T-helper 17 cell (primary cell): ENCODE measurements at places on chromosomes 13 and 19. TPM values are rescaled to one million over a fixed set of nuclear protein-coding genes. Genes with fewer than 3 reads are reported as not detected.

- no peak for DNase-seq
- H3K4me3 ChIP-seq: no peak overlapping the region
- no peaks in the 10 kb centered on the region for H3K4me1 ChIP-seq
- H3K36me3 ChIP-seq: no peaks in the 10 kb centered on the region
- H3K27me3 ChIP-seq: no peaks in the 10 kb centered on the region
Observed at GRCh38 chr13:33158816-33159215, 126.7 kb downstream of the STARD13 start.

DNA sequence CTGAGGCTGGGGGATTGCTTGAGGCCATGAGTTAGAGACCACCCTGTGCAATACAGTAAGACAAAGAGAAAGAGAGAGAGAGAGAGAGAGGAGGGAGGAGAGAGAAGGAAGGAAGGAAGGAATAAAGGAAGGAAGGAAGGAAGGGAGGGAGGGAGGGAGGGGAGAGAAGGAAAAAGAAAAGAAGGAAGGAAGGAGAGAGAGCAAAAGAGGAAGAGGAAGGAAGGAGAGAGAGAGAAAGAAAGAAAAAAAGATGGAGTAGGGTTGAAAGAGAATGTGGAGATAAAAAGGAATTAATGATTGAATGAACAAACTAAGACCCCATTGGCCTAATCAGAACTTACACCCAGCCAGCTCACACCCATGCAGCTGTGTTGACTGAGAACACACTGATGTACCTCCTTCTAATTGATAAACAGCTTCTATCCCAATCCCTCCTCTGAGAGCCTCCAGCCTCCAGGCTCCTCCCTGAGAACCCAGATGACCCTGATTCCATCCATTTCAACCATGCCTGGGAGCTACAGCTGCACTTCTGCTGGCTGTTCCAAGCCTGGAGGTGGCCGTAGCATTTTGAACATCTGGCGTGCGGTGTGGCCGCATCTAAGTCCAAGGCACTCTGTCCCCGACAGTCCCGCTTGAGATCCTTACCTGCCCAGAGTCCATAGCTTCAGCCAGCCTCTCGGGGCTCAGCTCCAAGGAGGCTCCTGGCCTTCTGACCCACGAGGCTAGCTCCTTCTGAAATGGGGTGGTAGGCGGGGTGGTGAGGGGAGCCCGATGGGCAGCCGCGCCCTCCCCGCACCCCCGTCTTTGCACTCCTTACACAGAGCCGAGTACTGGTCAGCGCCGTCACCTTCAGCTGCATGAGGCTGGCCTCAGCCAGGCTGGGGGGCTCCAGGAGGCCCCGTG is 1.1 kb downstream of the PRODH2 start:
- H3K27me3 ChIP-seq: peaks cover 43% of the 10 kb centered on the region
- no peak overlapping the region for H3K27ac ChIP-seq
- no peak for DNase-seq
- peaks cover 2% of the 10 kb centered on the region for H3K4me1 ChIP-seq
- H3K4me3 ChIP-seq: no peak overlapping the region

GRCh38 chr13:48560657-48561337 is 27.9 kb upstream of the RCBTB2 start:
- H3K27me3 ChIP-seq: peaks cover 9% of the 10 kb centered on the region
- peak overlapping the region; percentile 79 for H3K4me3 ChIP-seq
- peak overlapping the region; percentile 16 for H3K27ac ChIP-seq
- peaks cover 42% of the 10 kb centered on the region for H3K4me1 ChIP-seq
- peaks cover 3% of the 10 kb centered on the region for H3K36me3 ChIP-seq
- no peak for DNase-seq

- no peak for DNase-seq
- H3K4me3 ChIP-seq: no peak overlapping the region
- H3K27ac ChIP-seq: no peak overlapping the region
Observed at GRCh38 chr13:104975272-104975671, 1560.2 kb downstream of the EFNB2 start.

DNA sequence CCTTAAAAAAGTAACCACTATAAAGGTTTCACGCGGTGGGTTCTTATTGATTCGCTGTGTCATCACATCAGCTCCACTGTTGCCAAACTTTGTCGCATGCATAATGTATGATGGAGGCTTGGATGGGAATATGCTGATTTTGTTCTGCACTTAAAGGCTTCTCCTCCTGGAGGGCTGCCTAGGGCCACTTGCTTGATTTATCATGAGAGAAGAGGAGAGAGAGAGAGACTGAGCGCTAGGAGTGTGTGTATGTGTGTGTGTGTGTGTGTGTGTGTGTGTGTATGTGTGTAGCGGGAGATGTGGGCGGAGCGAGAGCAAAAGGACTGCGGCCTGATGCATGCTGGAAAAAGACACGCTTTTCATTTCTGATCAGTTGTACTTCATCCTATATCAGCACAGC is 30.6 kb downstream of the FGF9 start:
- H3K27ac ChIP-seq: no peak overlapping the region
- DNase-seq: no peak
- H3K36me3 ChIP-seq: peaks cover 2% of the 10 kb centered on the region
- no peak overlapping the region for H3K4me3 ChIP-seq
- H3K4me1 ChIP-seq: peaks cover 2% of the 10 kb centered on the region

DNA sequence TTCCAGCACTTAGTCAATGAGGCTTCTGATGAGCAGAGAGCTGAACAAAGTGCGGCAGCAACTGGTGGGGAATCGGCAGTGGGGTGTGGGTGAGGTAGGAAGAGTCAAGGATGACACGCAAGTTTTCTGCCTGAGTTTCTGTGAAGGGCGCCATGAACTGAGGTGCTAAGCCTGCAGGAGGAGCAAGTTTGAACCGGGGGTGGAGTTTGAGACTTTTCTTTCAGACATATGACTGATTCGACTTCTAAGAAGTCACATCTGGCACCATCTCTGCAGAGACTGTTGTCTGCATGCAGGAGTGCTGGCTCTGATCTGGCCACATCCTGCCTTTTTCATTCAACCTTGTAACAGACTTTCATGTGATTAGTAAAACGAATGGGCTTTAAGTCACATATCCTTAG is 14.8 kb upstream of the GPI start:
- H3K27me3 ChIP-seq: no peaks in the 10 kb centered on the region
- peaks cover 3% of the 10 kb centered on the region for H3K36me3 ChIP-seq
- H3K4me3 ChIP-seq: peak overlapping the region; percentile 76
- H3K4me1 ChIP-seq: peaks cover 22% of the 10 kb centered on the region
- H3K27ac ChIP-seq: peak overlapping the region; percentile 82

- H3K4me3 ChIP-seq: no peak overlapping the region
- no peak overlapping the region for H3K27ac ChIP-seq
- H3K27me3 ChIP-seq: peaks cover 30% of the 10 kb centered on the region
- H3K36me3 ChIP-seq: peaks cover 2% of the 10 kb centered on the region
- no peak for DNase-seq
Observed at GRCh38 chr13:24718192-24718965, 38.2 kb downstream of the ATP12A start.

- no peak overlapping the region for H3K4me3 ChIP-seq
- H3K4me1 ChIP-seq: peaks cover 4% of the 10 kb centered on the region
- peaks cover 3% of the 10 kb centered on the region for H3K36me3 ChIP-seq
- H3K27me3 ChIP-seq: peaks cover 9% of the 10 kb centered on the region
- DNase-seq: no peak
Observed at GRCh38 chr13:50810998-50811397, 32.5 kb downstream of the DLEU7 start.

GRCh38 chr13:36837354-36838092 is 18.5 kb downstream of the RFXAP start:
- H3K4me3 ChIP-seq: no peak overlapping the region
- peaks cover 3% of the 10 kb centered on the region for H3K36me3 ChIP-seq
- H3K27ac ChIP-seq: no peak overlapping the region
- H3K27me3 ChIP-seq: no peaks in the 10 kb centered on the region
- H3K4me1 ChIP-seq: peaks cover 4% of the 10 kb centered on the region
- DNase-seq: no peak

- H3K27ac ChIP-seq: peak overlapping the region; percentile 79
- no peak for DNase-seq
- H3K4me1 ChIP-seq: peaks cover 26% of the 10 kb centered on the region
- no peak overlapping the region for H3K4me3 ChIP-seq
Observed at GRCh38 chr19:18467978-18468377, 30.0 kb upstream of the ISYNA1 start.

- no peak overlapping the region for H3K4me3 ChIP-seq
- no peak for DNase-seq
- H3K27ac ChIP-seq: no peak overlapping the region
- no peaks in the 10 kb centered on the region for H3K27me3 ChIP-seq
- no peaks in the 10 kb centered on the region for H3K4me1 ChIP-seq
- no peaks in the 10 kb centered on the region for H3K36me3 ChIP-seq
Observed at GRCh38 chr13:53311561-53311960, 282.9 kb downstream of the OLFM4 start.

- H3K4me3 ChIP-seq: no peak overlapping the region
- DNase-seq: no peak
- no peaks in the 10 kb centered on the region for H3K4me1 ChIP-seq
- H3K27me3 ChIP-seq: no peaks in the 10 kb centered on the region
Observed at GRCh38 chr13:108834193-108834592, 204.8 kb downstream of the MYO16 start.

- H3K4me1 ChIP-seq: peaks cover 2% of the 10 kb centered on the region
- DNase-seq: no peak
- no peak overlapping the region for H3K4me3 ChIP-seq
- peaks cover 3% of the 10 kb centered on the region for H3K36me3 ChIP-seq
Observed at GRCh38 chr13:74530011-74530410, 395.8 kb upstream of the KLF12 start.

DNA sequence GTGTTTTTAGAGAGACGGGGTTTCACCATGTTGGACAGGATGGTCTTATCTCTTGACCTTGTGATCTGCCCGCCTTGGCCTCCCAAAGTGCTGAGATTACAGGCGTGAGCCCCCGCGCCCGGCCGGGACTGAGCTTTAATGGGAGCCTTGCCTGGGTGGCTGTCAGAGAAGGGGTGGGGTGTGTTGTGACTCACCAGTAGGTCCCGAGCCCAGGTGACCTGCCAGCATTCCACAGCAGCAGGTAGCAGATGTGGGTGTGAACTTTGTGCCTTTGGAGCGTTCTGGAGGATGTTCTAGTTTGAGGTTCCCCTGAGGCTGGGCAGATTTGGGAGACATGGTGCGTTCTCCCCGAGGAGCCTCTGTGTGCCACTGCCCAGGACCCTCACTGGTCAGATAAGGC is 7.1 kb upstream of the EPN1 start:
- H3K27me3 ChIP-seq: no peaks in the 10 kb centered on the region
- no peak overlapping the region for H3K27ac ChIP-seq
- H3K36me3 ChIP-seq: no peaks in the 10 kb centered on the region
- DNase-seq: no peak
- H3K4me1 ChIP-seq: peaks cover 35% of the 10 kb centered on the region

DNA sequence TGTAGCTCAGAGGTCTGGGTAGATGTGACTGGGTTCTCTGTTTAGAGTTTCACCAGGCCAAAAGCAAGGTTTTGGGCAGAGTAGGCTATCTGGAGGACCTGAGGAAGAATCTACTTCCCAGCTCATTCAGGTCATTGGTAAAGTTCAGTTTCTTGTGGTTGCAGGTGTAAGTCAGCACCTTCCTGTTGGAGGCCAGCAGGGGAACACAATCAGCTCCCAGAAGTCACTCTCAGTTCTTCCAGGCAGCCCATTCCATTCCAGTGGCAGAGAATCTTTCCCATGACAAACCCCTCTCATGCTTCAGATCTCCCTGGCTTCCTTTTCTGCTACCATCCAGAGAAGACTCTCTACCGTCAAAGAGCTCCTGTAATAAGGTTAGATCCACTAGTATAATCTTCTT is 176.2 kb upstream of the UFM1 start:
- no peak overlapping the region for H3K4me3 ChIP-seq
- H3K4me1 ChIP-seq: no peaks in the 10 kb centered on the region
- H3K36me3 ChIP-seq: no peaks in the 10 kb centered on the region
- H3K27ac ChIP-seq: peak overlapping the region; percentile 5

DNA sequence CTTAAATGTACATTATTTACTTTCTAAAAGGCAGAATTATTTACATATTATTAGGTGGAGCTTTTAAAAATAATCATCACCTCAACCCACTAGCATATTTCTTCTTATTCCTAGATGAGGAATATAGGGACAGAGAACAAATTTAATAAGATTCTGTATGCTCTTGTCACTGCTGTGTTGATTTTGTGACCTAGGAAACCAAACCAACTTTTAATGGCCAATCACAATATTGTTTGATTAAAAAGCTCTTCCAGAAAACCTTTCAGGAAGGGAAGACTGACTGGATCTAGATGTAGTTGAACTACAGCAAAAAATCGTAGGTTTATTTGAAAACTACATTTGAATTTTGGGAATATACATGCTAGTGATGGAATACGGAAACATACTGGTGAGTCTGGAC is 91.8 kb upstream of the RAP2A start:
- H3K4me3 ChIP-seq: no peak overlapping the region
- no peaks in the 10 kb centered on the region for H3K27me3 ChIP-seq

- no peaks in the 10 kb centered on the region for H3K27me3 ChIP-seq
- H3K4me3 ChIP-seq: no peak overlapping the region
- no peak for DNase-seq
- no peak overlapping the region for H3K27ac ChIP-seq
Observed at GRCh38 chr13:74299721-74300120, 165.5 kb upstream of the KLF12 start.

DNA sequence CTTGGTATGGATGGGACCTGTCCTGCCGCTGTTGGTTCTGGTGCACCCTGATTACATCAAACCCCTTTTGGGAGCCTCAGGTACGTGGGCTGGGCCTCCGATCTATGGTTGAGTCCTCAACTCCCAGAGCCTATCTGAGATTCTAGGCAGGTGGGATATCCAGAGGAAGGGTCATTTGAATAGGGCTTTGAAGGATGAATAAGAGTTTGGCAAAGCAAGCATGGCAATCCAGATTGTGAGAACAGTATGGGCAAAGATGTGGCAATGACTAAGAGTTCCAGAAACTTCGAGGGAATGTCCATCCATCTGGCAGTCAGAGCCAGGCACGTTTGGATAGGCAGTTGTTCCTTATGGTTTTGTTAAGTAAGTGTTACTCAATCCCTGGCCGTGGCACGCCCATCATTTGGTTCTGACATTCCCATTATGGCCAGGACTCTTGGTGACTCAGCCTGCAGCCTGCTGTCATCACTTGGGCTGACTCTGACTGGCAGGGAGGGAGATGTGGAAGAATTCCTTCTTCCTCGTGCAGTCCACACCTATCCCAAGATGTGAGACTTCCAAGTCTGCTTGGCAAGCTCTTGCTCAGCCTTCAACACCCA is 21.5 kb downstream of the CYP4F22 start:
- DNase-seq: no peak
- H3K4me1 ChIP-seq: peaks cover 17% of the 10 kb centered on the region
- peaks cover 9% of the 10 kb centered on the region for H3K36me3 ChIP-seq
- no peak overlapping the region for H3K27ac ChIP-seq
- H3K27me3 ChIP-seq: no peaks in the 10 kb centered on the region

B3GNT8 gene
- 3.4 TPM for total RNA-seq

ACP7 gene
- total RNA-seq: not detected

KLF2 gene
- 465 TPM for total RNA-seq

SWSAP1 gene
- total RNA-seq: 2.6 TPM

ZNF845 gene
- 6.9 TPM for total RNA-seq

ZNF564 gene
- 12.0 TPM for total RNA-seq

GNA15 gene
- total RNA-seq: 54.1 TPM
